ENCODE measurements at places on chromosomes 13 and 19. TPM values are rescaled to one million over a fixed set of nuclear protein-coding genes. Genes with fewer than 3 reads are reported as not detected.

RNF225 gene
- not detected for polyA plus RNA-seq

SYMPK gene
- 75.0 TPM for polyA plus RNA-seq

CDX2 gene
- not detected for polyA plus RNA-seq

FUT3 gene
- polyA plus RNA-seq = 0.01 TPM

ZGLP1 gene
- polyA plus RNA-seq = 1.5 TPM

MEIOSIN gene
- polyA plus RNA-seq = not detected

KIR3DL1 gene
- not detected for polyA plus RNA-seq

ZNF568 gene
- polyA plus RNA-seq = 4.3 TPM
